ENCODE measurements at places on chromosomes 13 and 19. TPM values are rescaled to one million over a fixed set of nuclear protein-coding genes. Genes with fewer than 3 reads are reported as not detected.
A peak's percentile ranks its signal among the peaks of the same experiment; 100 is the strongest.

- H3K4me3 ChIP-seq: no peak overlapping the region
- H3K36me3 ChIP-seq: no peaks in the 10 kb centered on the region
- DNase-seq: no peak
- no peaks in the 10 kb centered on the region for H3K4me1 ChIP-seq
- no peaks in the 10 kb centered on the region for H3K27me3 ChIP-seq
- H3K27ac ChIP-seq: no peak overlapping the region
Observed at GRCh38 chr13:88000239-88000638, 329.1 kb downstream of the SLITRK5 start.

DNA sequence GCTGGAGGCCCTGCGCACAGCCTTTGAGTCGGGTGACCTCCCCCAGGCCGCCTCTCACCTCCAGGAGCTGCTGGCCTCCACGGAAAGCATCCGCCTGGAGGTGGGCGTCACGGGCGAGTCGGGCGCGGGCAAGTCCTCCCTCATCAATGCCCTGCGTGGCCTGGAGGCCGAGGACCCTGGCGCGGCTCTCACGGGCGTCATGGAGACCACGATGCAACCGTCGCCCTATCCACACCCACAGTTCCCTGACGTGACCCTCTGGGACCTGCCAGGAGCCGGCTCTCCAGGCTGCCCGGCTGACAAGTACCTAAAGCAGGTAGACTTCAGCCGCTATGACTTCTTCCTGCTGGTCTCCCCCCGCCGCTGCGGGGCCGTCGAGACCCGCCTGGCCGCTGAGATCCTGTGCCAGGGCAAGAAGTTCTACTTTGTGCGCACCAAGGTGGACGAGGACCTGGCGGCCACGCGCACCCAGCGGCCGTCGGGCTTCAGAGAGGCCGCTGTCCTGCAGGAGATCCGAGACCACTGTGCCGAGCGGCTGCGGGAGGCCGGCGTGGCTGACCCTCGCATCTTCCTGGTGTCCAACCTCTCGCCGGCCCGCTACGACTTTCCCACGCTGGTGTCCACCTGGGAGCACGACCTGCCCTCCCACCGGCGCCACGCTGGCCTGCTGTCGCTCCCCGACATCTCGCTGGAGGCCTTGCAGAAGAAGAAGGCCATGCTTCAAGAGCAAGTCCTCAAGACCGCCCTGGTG, 2.9 kb downstream of the IRGC start:
- H3K36me3 ChIP-seq: no peaks in the 10 kb centered on the region
- H3K4me1 ChIP-seq: no peaks in the 10 kb centered on the region
- DNase-seq: peak; percentile 80
- no peak overlapping the region for H3K4me3 ChIP-seq

DNA sequence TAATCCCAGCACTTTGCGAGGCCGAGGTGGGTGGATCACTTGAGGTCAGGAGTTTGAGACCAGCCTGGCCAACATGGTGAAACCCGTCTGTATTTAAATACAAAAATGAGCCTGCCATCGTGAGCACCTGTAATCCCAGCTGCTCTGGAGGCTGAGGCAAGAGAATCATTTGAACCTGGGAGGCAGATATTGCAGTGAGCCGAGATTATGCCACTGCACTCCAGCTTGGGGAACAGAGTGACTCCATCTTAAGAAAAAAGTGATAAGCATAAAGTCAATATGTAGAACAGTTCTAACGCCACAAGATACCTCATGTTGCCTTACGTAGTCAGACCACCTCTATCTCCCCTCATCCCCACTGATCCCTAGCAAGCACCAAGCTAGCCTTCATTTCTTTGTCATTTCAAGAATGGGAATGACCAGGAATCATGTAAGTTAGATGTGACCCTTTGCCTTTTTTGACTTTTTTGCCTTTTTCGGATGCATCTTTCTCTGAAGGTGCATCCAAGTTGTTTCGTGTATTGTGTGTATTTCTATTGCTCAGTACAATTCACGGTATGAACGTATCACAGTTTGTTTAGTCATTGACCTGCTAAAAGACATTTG, 6.4 kb downstream of the RPL21 start:
- DNase-seq: no peak
- no peak overlapping the region for H3K4me3 ChIP-seq
- H3K4me1 ChIP-seq: peaks cover 18% of the 10 kb centered on the region
- H3K27me3 ChIP-seq: no peaks in the 10 kb centered on the region

GRCh38 chr13:112071102-112071722, 4.3 kb downstream of the SOX1 start:
- peaks cover 49% of the 10 kb centered on the region for H3K4me1 ChIP-seq
- H3K4me3 ChIP-seq: no peak overlapping the region
- H3K27ac ChIP-seq: no peak overlapping the region
- H3K27me3 ChIP-seq: peaks cover 88% of the 10 kb centered on the region
- no peaks in the 10 kb centered on the region for H3K36me3 ChIP-seq

- no peaks in the 10 kb centered on the region for H3K27me3 ChIP-seq
- no peak overlapping the region for H3K27ac ChIP-seq
- no peaks in the 10 kb centered on the region for H3K4me1 ChIP-seq
- H3K36me3 ChIP-seq: no peaks in the 10 kb centered on the region
- no peak overlapping the region for H3K4me3 ChIP-seq
- no peak for DNase-seq
Observed at GRCh38 chr13:108830916-108831315, 201.5 kb downstream of the MYO16 start.

DNA sequence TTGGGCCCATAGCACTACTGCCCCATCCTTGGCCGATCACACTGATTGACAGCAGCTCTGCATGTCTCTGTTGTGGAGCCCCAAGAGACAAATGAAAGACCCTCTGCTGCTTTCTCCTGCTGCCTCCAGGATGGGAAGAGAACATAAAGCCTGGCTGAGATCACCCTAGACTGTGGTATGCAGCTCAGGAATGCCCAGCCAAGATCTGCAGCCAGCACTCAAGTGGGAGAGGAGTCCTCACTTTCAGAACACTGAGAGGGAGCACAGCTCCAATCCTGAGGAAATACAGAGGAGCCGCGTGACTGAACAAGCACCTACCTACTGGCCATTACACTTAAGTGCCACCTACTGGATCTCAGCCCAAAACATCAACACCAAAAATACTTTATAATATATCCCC, 203.0 kb downstream of the POSTN start:
- DNase-seq: no peak
- H3K4me3 ChIP-seq: no peak overlapping the region
- no peaks in the 10 kb centered on the region for H3K4me1 ChIP-seq
- H3K27me3 ChIP-seq: no peaks in the 10 kb centered on the region
- H3K27ac ChIP-seq: no peak overlapping the region

Gene CYP2F1
- total RNA-seq: 1.6 TPM

Gene IFNL1
- total RNA-seq: not detected

Gene FLT3LG
- total RNA-seq: 4.3 TPM

Gene CDX2
- not detected for total RNA-seq

Gene NUDT15
- 4.0 TPM for total RNA-seq

Gene URAD
- total RNA-seq: not detected

Gene FARP1
- total RNA-seq: 95.3 TPM

Gene CRLF1
- 22.0 TPM for total RNA-seq
